A549 treated with AZD2906 at 1 μM for 4 hours (cell line): ENCODE measurements at places on chromosomes 12 and 14. TPM values are rescaled to one million over a fixed set of nuclear protein-coding genes. Genes with fewer than 3 reads are reported as not detected.

Gene SOAT2
- 0.07 to 0.30 TPM (median 0.24 TPM) in 5 replicates for total RNA-seq

Gene B4GALNT1
- 32.6 to 47.2 TPM (median 42.2 TPM) in 5 replicates for total RNA-seq

Gene CLEC7A
- total RNA-seq, result not detected in 5 replicates

Gene CLEC4A
- total RNA-seq, result 0.13 to 0.27 TPM (median 0.23 TPM) in 3 of 5 replicates, not detected in the others

Gene AMDHD1
- total RNA-seq, result 2.0 to 2.7 TPM (median 2.3 TPM) in 5 replicates

Gene GNB3
- 0.92 to 2.1 TPM (median 1.4 TPM) in 5 replicates for total RNA-seq

Gene AQP2
- total RNA-seq, result not detected in 5 replicates

Gene INHBC
- total RNA-seq, result 0.05 to 0.06 TPM (median 0.05 TPM) in 3 of 5 replicates, not detected in the others

Gene PARP2
- total RNA-seq, result 17.3 to 21.2 TPM (median 18.9 TPM) in 5 replicates

Gene ARHGAP9
- total RNA-seq, result 0.33 to 0.96 TPM (median 0.48 TPM) in 5 replicates

Gene ESRRB
- total RNA-seq, result 0.16 to 0.29 TPM (median 0.22 TPM) in 5 replicates
